RWPE2 (cell line): ENCODE measurements at places on chromosomes 7 and 10.

GRCh38 chr10:123463181-123463580, 203.0 kb upstream of the GPR26 start:
- DNase-seq = no peak

GRCh38 chr10:129784891-129785290, 179.2 kb downstream of the EBF3 start:
- no peak for DNase-seq

DNA sequence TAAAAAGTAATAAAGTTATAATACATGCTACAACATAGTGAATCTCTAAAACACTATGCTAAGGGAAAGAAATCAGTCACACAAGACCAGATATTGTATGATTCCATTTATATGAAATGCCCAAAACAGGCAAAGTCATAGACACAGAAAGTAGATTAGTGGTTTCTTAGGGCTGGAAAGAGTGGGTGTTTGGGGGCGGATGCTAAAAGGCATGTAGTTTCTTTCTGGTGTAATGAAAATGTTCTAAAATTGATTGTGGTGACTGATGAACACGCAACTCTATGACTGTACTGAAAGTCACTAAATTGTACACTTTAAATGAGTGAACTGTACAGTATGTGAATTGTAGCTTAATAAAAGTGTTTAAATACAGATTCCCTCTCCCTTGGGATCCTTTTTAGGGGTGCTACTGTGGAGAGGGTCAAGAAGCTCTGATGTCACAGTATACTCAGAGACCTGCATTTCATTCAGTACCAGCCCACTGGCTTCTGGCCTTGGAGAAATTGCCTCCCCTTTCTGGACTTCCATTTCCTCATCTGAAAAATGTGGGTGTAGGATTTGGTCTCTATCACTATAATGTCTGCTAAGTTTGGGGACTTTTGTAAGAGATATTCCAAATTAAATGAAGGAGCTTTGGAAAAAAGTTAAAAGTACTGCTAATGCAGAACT, 46.4 kb downstream of the AOAH start:
- DNase-seq = no peak

DNA sequence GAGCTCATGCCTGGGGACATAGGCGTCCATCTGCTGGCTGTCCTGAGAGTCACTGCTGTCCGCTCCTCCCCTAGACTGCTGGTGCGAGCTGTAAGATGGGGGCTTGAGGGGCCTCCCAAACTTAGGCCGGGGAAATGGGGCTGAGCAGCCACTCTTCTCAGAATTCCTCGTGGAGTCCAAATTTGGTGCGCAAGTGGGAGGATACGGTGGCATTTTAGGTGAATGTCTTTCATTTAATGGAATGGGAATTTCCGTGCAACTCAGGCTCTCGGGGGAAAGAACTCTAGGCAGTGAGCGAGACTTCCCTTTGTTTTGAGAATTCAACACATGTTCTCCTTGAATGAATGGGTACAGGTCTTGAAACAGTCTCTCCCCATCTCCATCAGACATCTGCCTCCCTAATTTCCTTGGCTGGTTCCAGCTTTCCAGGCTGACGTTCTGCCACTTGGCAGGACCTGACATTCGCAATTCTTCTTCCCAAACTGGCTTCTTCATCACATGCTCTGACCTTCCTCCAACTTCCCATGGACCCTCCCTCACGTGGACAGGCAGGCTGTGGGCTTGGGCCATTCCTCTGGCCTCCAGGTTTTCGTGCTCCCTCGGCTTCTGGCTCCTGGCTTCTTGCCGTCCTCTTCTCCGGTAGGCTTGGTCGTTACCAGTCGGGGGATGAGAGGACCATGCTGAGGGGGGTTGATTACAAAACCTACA, 30.1 kb downstream of the JCAD start:
- no peak for DNase-seq

DNA sequence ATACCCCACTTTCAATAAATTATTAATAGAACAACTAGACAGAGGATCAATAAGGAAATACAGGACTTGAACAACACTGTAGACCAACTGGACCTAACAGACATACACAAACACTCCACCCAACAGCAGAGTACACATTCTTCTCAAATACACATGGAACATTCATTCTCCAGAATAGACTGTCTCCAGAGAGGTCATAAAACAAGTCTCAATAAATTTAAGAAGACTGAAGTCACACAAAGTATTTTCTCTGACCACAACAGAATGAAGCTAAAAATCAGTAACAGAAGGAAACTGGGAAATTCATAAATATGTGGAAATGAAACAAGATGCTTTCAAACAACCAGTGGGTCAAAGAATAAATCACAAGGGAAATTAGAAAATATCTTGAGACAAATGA, 119.8 kb downstream of the SMURF1 start:
- DNase-seq = no peak

- DNase-seq = no peak
Observed at GRCh38 chr7:128362670-128363069, 1.2 kb upstream of the PRRT4 start.

GRCh38 chr7:116717137-116717536, 45.1 kb downstream of the MET start:
- no peak for DNase-seq

DNA sequence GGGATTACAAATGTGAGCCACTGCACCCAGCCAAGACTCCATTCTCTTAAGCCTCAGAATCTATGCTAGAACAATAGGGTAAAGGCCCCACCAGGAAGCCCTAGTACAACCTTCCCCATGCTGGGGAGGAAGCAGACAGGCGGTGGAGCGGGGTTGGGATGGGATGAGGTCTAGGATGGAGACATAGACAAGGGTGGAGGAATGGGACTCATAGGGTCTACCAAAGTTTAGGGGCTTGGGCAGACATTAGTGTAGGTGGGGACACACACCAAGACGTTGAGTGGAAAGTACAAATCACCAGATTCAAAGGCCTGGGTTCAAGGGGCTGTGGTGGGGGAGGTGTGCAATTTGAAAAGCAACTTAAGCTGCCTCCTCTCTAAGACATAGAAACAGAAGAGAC, 19.3 kb downstream of the PRSS2 start:
- no peak for DNase-seq
